ENCODE measurements at places on chromosomes 3 and 15. TPM values are rescaled to one million over a fixed set of nuclear protein-coding genes. Genes with fewer than 3 reads are reported as not detected.

The KBTBD13 gene
- total RNA-seq: not detected

The ADGRG7 gene
- not detected for total RNA-seq

The TBC1D21 gene
- total RNA-seq: not detected

The RCN2 gene
- total RNA-seq: 51.3 TPM

The LRRIQ4 gene
- total RNA-seq: not detected

Data from airway epithelial cell (primary cell).